Skin of body (tissue), 3 donors: ENCODE measurements at places on chromosomes 7 and 10.

GRCh38 chr10:111491154-111491553 is 414.3 kb downstream of the ADRA2A start:
- DNase-seq = no peak

- no peak for DNase-seq
Measured at GRCh38 chr7:26443006-26443405, 151.3 kb downstream of the SNX10 start.

DNA sequence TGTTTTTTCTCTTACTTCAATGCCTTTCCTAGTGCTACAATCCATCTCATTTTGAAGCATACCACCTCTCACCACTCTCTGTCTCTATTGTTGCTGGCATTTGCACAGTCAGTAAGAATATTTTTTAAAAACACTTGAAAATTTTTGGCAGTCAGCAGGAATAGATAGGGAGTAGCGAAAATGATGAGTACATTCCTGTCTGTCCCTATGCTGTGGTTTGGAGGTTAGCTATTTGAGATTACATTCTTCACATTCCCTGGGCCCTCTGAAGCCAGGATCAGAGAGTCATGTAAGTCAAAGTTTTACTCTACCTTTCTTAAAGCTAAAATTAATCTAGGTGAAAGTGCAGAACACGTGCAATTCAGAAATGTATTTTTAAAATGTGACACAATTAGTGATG is 53.0 kb upstream of the MAGI2 start:
- DNase-seq = no peak

- no peak for DNase-seq
Measured at GRCh38 chr7:76089865-76090475, 42.1 kb downstream of the MDH2 start.

DNA sequence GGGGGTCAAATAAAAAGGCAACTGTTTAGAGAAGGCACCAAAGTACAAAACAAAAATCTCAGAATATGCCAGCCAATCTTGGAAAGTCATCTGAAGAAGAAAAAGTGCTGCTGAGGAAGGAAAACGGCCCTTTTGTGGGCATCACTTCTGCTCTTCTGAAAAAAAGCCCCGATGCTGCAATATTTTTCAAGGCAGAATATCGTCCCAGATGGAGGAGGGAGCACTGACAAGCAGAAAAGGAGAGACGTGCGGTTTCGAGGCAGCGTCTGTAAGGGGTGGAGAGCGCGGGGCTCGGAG is 959 bp upstream of the ATRNL1 start:
- peak; percentile 72 for DNase-seq

DNA sequence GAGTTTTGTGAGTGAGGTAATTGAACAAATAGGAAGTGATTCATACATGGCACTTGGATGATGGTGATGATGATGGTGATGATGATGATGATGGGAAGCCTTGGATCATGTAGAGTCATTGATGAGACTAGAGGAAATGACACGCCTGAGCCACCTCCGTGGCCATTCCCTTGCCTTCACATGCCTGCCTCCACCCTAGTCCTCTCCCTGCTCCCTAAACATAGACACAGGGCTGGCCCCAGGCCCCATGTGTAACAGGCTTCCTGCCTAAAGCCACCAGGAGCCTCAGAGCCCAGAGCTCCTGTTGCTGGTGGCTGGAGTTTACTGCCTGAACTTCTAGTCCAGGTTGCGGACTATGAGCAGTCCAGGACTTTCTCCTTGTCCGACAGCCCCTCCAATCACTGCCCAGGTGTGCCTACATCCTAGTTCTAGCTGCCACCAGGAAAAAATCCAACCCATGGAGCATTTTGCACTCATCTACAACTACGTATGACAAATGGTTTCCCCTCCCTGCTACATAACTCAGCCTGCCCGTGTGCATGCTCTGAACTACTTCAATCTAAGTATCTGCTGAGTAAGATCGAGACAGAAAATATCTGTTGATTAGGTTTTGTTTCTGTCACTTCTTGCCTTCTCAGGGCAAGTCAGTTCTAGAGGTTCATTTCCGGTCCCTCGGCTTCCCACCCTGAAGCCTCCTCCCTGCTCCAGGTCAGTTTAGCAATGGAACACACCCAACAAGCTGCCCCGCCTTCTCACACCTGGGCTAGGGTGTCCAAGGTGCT is 35.5 kb upstream of the KDM7A start:
- DNase-seq = no peak

DNA sequence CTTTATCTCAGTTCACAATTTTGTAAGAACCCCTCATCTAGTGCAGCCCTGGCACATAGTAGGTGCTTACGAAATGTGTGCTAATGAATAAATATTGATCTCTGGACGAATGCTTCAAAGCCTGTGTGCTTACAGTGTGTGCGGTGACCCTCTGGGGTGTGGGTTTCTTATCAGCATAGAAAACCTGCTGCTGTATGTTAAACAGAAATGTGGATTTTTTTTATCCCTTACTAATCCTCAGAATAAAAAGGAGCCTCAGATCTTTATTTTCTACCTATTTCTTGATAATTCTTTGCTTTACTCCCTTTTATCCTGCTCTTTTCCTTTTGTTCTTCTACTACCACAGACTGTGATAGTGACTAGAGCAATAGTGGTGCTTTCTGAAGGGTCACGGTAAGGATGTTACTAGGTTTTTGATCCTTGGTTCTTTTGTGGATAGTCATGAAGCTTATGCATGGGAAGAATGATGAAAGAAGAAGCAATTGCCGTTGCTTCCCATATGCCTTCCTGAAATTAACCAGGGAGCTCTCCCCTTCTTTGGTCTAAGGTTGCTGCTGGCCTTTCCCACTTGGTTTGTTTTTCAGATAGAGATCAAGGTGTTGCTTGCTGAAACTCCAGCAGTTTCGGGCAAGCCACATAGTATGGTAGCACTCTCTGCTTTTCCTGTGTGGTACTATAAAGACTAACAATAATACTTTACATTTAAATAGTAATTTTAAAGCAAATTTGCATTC is 44.7 kb downstream of the SPAG6 start:
- DNase-seq = no peak

- no peak for DNase-seq
Measured at GRCh38 chr10:78320506-78320905, 286.8 kb downstream of the RPS24 start.

- no peak for DNase-seq
Measured at GRCh38 chr10:128803790-128804189, 663.3 kb upstream of the MGMT start.

DNA sequence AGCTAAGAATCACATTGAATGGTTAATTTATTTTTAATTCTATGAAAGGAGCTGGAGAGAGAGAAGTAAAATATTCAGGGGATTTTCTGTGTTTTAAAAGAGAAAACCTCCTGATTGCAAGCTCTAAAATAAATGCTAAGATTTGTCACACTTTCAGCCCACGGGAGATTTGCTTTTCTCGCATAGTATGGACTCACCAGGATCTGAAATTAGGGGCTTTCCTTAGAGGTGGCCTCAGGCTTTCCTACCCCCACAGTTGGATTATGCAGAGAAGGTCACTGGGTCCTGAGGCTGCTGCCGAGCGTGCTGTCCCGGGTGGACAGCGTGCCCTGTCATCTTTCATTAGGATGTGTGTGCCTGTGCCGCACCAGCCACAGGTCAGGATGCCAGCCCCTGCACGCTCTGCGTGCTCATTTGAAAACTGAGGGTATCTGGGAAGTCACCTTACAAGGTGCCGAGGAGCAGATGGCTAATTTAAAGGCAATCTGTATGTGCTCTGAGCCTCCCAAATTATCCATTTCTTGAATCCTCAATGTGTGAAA is 258.8 kb downstream of the CELF2 start:
- no peak for DNase-seq

GRCh38 chr7:1013581-1013980 is 30.6 kb downstream of the CYP2W1 start:
- DNase-seq = peak; percentile 9

- no peak for DNase-seq
Measured at GRCh38 chr10:32057036-32057372, 779 bp upstream of the KIF5B start.
